Uterus (tissue), 4 donors: ENCODE measurements at places on chromosomes 3 and 15.

DNA sequence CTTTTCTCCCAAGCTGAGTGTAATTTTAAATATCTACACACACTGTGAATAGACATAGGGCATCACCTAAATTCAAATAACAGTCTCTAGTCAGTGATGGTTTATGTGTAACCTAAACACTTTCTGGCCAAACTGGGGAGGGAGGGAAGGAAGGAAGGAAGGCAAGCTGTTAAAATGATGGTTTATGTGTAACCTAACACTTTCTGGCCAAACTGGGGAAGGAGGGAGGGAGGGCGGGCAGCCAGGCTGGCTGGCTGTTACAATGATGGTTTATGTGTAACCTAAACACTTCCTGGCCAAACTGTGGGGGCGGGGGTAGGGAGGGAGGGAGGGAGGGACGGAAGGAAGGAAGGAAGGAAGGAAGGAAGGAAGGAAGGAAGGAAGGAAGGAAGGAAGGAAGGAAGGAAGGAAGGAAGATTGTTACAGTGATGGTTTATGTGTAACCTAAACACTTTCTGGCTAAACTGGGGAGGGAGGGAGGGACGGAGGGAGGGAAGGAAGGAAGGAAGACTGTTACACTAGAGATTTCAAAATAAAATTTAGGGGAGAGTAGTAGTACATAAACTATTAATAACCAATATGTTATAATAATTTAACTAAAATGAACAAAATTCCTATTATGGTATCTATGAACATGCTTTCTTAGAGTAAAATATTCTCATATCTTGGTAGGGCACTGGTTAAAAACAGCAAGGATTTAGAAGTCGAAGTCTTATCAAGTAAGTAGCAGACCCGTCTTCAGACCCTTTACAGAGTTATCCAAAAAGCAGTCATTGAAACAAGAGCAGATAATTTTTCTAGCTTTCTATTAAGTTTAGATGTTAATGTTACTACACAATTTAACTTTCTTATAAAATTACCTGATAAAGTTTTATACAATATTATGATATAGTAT is 148.1 kb downstream of the LMLN start:
- DNase-seq, result no peak

DNA sequence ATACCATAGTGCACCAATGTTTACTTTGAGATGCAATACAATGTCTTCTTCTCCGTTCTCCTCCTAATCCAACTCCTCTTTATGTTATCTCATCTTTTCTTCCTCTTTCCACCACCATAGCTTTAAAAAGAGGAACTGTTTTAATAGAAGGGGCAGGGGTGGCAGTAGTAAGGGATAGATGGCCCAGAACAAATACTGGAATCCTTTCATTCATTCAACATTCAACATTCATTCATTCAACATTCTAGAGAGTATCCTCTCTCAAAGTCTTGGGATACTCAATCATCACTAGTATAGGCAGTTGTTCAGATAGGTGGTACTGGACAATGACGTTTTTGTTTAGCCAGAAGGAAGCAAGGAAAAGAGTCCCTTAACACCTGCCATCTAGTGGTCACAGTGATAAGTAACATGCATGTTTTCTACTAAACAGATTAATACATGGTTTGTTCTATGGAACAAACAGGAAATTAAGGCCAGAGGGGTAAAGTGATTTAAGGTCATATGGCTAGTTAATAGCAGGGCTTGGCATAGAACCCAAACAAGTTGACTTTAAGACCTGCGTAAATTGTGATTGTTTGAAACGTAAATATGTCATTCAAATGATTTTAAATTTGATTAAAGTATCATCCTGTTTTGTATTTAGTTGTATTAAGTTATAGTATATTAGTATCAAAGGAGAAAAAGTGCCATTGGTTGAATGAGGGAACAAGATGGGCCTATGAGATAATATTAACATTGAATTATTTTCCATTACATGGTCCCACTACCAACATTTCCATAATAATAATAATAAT is 26.9 kb upstream of the EHHADH start:
- no peak for DNase-seq

DNA sequence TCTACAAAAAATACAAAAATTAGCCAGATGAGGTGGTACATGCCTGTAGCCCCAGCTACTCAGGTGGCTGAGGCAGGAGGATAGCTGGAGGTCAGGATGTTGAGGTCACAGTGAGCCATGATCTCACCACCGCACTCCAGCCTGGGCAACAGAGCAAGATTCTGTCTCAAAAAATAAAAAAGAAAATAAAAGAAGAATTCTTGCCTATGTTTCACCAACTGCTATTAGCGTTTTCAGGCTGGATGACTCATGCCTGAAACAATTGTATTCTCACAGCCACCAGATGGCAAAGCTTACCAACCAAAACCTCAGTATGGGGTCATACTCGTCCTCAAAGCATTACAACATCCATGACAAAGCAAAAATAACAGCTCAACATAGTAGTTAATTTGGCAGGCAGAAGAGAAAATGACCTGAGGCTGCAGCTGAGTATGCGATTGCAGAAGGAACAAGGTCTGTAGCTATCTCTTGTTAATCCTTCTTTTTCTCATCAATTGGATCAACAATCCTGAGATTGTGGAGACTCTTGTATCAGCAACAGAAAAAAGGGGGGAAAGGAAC is 52.2 kb downstream of the TP53BP1 start:
- peak; percentile 28 for DNase-seq

DNA sequence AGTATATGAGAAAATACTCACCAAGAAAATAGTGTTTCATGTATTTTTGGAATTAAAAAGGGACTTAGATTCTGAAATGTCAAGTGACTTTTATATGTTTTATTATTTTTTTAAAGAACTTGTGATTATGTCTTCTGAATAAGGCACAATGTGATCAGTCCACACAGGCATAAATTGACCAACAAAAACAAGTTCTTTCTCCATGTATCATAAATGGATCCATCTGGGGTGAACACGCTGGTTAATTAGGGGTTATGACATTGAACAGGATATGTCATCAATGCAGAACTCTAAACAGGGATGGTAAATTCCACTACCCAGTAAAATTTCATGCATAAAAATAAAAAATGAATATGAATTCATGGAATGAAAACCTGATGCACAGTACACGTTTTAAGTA is 31.3 kb upstream of the PIK3CA start:
- DNase-seq, result no peak

DNA sequence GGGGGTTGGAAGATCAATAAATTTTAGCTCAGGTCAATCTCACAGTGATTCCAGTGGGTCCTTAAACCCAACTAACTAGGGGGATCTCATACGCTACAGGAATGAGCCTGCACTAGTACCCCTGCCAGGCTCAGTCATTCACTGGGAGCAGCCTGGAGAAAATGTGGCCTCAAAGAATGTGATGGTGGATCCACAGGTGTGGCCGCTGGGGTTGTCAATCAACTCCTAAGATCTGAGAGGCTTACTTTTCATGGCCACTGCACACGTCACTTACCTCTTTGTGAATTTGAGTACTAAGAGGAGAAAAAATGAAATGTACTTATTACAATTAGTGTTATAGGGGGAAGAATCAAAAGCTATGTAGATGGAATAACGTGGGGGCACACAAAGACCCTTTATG is 17.5 kb upstream of the FNDC3B start:
- DNase-seq, result no peak

- no peak for DNase-seq
Observed at GRCh38 chr3:161103776-161104385, 1.3 kb downstream of the B3GALNT1 start.

- no peak for DNase-seq
Observed at GRCh38 chr3:100899440-100900091, 93.7 kb downstream of the ABI3BP start.

GRCh38 chr15:51390241-51390965 is 48.9 kb downstream of the GLDN start:
- no peak for DNase-seq

GRCh38 chr3:24086617-24087404 is 141.7 kb downstream of the NR1D2 start:
- no peak for DNase-seq

DNA sequence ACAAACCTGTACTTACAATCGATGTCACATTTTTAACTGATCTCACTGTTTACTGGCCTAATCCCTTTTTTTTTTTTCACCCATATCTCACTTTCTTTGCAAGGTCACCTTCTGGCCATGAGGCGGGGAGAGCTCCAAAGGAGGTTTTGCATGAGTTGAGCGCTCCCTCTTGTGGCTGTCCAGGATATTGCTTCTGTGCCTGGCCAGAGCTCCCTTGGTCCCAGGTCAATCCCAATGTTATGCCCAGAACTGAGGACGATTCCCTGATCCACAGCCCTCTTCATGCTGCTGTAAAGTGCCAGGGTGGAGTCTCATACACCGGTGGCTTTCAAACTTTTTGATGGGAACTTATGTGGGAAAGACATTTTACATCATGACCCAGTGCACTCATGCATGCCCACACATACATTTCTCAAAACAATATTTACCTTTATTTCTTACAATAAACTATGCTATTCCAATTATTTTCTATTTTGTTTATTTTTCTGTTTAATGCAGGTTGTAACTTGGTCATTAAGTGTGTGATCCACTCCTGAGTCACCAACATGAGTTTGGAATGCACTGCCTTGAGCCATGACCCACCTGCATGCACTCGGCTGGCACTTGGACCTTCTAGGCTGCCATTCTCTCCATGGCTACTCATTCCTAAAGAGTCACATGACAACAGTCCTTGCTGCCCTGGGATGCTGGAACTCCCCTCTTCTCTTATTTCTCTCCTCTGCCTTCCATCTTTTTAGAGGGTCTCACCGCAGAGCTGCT is 9.6 kb upstream of the SST start:
- DNase-seq, result peak; percentile 79

DNA sequence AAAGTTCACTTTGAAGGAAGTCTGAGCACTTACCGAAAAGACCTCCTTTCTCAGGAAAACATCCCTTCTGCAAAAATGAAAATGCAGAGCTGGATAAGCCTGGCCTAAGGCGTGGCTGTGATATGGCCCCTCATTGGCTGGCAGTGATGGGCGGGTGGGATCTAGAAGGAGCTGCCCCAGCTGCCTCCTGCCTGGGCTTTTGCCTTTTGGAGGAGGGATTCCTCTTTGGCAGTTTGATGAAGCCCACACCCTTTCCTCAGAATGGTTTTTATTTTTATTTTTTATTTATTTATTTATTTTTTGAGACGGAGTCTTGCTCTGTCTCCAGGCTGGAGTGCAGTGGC is 4.0 kb upstream of the DZIP1L start:
- DNase-seq, result no peak

GRCh38 chr15:62979252-62979651 is 63.3 kb upstream of the TPM1 start:
- no peak for DNase-seq

GRCh38 chr3:176328198-176328597 is 869.1 kb downstream of the TBL1XR1 start:
- DNase-seq, result no peak

DNA sequence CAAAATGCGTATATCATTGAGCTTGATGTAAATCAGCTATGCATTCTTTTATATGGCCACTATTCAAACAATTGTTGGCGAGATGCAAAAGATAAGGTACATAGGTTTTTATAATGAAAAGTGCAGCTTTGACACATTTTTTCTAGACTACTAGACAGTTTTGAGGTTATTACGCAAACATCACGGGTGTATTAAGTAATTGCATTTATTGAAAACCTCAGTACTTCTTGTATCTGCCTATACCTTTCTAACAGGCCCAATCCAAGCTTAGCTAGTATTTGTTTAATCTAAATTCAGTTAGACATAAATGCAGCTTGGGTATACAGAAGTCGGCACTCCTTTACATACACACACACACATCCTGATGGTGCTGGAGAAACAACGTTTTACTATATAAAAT is 2.7 kb downstream of the SPESP1 start:
- no peak for DNase-seq

- no peak for DNase-seq
Observed at GRCh38 chr15:42679285-42680141, 57.4 kb downstream of the CDAN1 start.

GRCh38 chr3:67678665-67679064 is 24.3 kb upstream of the SUCLG2 start:
- no peak for DNase-seq

DNA sequence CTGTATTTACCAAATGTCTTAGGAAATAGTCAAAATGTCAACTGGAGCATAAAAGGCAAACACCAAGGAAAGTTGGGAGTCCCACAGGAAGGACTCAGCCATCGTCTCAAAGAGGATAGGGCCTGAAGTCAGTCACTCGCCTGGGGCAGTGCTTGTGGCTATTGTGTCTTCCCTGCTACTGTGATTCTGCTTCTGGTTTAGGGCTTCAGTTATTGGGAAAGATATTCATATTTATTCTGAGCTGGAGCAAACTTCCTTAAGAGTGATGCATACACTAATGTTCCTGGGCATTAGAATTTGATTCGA is 118.1 kb downstream of the EDEM1 start:
- no peak for DNase-seq

DNA sequence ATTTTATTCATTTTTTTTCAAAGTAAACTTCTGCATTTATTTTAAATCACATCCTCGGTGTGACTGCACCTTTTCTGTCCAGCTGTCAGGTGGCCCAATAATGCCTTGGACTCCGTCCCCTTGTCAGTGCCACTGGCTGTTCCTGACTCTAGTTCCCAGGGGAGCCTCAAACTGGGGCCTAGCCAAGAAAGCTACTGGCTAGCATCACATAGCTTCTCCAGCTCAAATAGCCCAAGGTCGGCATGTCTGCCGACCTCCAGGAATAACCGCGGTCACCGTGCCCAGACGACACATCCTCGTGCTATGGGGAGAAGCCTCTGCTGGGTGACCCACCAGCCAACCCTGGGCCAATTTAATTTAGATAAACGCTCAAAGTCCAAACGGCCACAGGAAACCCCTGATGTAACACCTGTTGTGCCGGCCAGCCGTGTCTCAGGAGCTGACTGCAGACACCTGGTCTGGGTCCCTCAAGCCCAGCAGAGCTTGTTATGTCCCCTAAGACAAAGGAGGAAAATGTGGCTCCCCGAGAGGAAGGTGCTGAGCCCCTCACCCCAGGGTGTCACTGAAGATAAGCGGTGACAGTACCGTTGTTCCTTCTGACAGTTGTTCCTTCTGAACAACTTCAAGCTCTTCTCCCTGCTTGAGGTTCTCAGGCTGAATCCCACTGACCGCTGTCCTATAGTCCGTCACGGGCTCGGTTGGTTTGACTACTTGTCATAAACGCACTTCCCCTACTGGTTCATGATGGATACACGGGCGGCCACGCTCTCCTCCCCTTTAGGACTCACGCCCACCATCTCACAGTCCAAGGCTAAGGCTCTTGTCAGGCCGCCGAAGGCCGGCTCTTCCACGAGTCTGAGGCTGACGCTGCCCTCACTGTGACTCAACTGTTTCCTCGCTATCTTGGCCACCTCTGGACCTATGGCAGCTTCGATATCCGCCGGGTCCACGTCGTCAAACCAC is 126.2 kb downstream of the KLF13 start:
- DNase-seq, result no peak

- peak; percentile 47 for DNase-seq
Observed at GRCh38 chr15:74799856-74800558, 12.6 kb upstream of the LMAN1L start.

- no peak for DNase-seq
Observed at GRCh38 chr3:193974671-193975535, 161.0 kb upstream of the HES1 start.

- no peak for DNase-seq
Observed at GRCh38 chr3:178318941-178319816, 217.1 kb upstream of the KCNMB2 start.
